ENCODE measurements at places on chromosomes 2 and 18. TPM values are rescaled to one million over a fixed set of nuclear protein-coding genes. Genes with fewer than 3 reads are reported as not detected.

Gene PLEKHH2
- total RNA-seq, result 1.1 TPM

Gene MBD1
- total RNA-seq, result 25.5 TPM

Gene TMEM237
- 36.1 TPM for total RNA-seq

Gene THOC1
- total RNA-seq, result 56.7 TPM

Gene LHCGR
- not detected for total RNA-seq

Gene CRYGC
- total RNA-seq, result not detected

Gene NABP1
- total RNA-seq, result 4.9 TPM

Gene UCN
- 0.36 TPM for total RNA-seq

Gene GALNT3
- 0.29 TPM for total RNA-seq

Gene LIMS4
- total RNA-seq, result 1.1 TPM

Gene NEU2
- total RNA-seq, result not detected

Gene IL1F10
- total RNA-seq, result not detected

Gene IDH1
- 1,654 TPM for total RNA-seq

Gene PLGLB1
- 0.20 TPM for total RNA-seq

Gene GREB1
- 61.2 TPM for total RNA-seq

Gene GLI2
- not detected for total RNA-seq

Gene IL1RL1
- 0.06 TPM for total RNA-seq

Gene RFTN2
- total RNA-seq, result not detected

Gene MOGAT1
- total RNA-seq, result 4.3 TPM

Gene BMP10
- total RNA-seq, result not detected

Gene RPRM
- not detected for total RNA-seq

Gene PCARE
- not detected for total RNA-seq

Data from HepG2 (cell line).